Stimulated activated CD8-positive, alpha-beta memory T cell treated with anti-CD3 and anti-CD28 coated beads, Interleukin-4, amount 100 ng/mL, for 4 hours (primary cell): ENCODE measurements at places on chromosomes 4 and X.
A peak's percentile ranks its signal among the peaks of the same experiment; 100 is the strongest.

DNA sequence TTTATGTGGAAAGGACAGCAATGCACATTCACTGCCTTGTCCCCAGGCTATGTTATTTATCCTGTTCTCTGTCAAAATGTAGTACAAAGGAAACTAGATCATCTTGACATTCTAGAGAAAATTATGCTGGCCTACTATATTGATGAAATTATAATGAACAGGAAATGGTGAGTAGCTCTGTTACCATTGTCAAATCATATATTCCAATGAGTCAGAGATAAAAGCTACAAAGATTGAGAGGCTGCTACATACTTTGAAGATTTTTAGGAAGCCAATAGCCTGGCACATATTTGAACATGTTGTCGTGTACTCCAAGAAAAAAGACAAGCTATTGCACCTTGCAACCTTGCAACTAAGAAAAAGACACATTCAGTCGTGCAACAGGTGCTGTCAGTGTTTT, 52.7 kb upstream of the TET2 start:
- no peak for DNase-seq

GRCh38 chrX:10166731-10167151, 10.0 kb downstream of the CLCN4 start:
- DNase-seq, result no peak

DNA sequence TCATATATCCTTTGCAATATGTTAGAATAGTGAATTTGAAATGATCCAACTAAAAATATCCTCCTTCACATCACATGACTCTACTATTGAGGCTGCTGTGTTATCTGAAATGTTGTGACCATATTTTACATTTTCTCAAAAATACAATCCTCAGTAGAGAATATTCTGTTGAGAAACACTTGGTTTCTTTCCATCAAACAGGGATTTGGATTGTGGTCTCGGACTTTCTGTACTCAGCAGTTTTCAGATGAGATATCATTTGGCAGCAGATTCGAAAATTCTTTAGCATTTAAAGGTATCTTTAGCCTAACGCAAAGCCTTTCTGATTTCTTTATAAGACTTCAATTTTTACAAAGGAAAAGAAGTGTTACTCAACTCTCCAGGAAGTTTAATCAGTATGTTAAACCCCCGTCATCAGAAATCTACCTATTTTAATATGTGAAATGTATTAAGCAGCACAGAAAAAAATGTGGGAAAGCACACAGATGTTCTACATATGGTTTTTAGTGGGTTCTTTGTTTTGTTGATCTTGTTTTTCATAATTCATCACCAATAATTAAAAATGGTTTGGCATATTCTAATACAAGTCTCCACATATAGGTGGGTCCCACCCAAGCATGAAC, 55.4 kb upstream of the ANXA3 start:
- DNase-seq, result no peak

DNA sequence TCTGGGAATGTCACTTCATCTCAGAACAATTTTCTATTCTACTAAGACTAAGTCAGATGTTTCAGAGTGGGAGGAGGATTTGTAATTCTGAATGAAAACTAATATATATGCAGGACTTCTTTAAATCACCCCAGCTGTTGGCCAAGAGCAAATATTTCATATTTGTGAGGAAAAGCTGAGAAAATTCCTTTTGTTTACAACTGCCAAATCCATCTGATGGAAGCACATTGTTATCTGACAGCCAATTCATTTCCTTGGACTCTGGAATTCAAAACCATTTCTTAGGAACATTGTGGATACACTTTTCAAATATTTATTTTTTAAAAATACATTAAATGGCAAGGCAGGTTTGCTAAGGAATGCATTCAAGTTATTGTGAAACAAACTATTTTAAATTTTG, 8.0 kb downstream of the SLIT2 start:
- DNase-seq, result no peak

- no peak for DNase-seq
These were observed 17.7 kb downstream of the FOXR2 start for GRCh38 chrX:55640854-55641253.

- no peak for DNase-seq
These were observed 25.5 kb downstream of the MOB1B start for GRCh38 chr4:70927502-70928137.

GRCh38 chrX:22081475-22082092, 49.5 kb downstream of the PHEX start:
- peak; percentile 11 for DNase-seq

DNA sequence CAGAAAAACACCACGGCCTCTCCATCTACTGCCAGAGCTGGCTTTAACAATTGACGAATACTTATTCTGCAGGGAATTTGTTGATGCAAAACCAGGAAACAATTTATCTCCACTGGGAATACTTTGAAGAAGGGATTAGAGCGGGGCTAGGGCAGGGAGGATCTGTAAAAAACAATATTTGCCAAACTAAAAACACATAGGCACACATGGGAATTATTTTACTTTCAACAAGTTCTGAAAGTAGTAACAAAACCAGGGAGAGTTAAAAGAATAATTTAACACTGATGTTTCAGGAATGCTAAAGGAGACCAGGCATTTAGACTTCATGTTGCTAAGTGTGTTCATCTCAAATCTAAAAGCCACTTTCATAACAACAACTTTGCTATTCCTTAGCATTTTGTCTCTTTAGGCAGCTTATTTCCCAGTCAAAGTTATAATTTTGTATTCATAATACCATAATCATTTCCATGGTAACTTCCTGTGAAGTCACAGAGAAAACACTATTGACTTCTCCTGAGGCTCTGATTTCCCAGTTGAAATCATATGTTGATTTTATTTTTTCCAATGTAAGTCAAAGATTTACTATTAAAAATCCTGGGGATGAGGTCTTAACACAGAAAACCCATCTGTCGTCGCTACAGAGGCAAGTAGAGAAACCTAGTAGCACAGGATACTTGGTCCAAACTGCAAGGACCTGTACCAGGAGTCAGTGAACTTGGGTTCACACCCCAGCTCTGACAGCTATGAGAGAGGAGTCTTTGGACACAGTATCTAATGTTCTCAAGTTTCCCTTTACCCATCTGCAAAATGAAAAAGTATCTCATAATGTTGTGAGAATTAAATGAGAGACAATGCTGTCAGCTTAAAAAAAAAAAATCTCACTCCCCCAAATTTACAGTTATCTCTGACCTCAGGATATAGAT, 69.3 kb downstream of the SH3RF1 start:
- no peak for DNase-seq

- no peak for DNase-seq
These were observed 228.1 kb upstream of the ANXA3 start for GRCh38 chr4:78323439-78323838.

GRCh38 chr4:168630445-168631187, 133.8 kb downstream of the PALLD start:
- no peak for DNase-seq

GRCh38 chrX:24603191-24603590, 44.0 kb downstream of the PCYT1B start:
- DNase-seq, result no peak
